ENCODE measurements at places on chromosomes 16 and 17. TPM values are rescaled to one million over a fixed set of nuclear protein-coding genes. Genes with fewer than 3 reads are reported as not detected.

The RAB40C gene
- 24.2 TPM for total RNA-seq

The CSH2 gene
- total RNA-seq = not detected

The DNAH9 gene
- 3.6 TPM for total RNA-seq

The CDC27 gene
- total RNA-seq = 47.4 TPM

The PRAC2 gene
- not detected for total RNA-seq

The TP53TG3C gene
- not detected for total RNA-seq

The NGFR gene
- total RNA-seq = 12.1 TPM

The ACSM5 gene
- total RNA-seq = 3.0 TPM

The CES5A gene
- not detected for total RNA-seq

The MARCHF10 gene
- total RNA-seq = 0.41 TPM

The ANKFN1 gene
- 1.5 TPM for total RNA-seq

The CCL7 gene
- not detected for total RNA-seq

The SECTM1 gene
- 3.6 TPM for total RNA-seq

The NTN3 gene
- total RNA-seq = 13.0 TPM

The ITGA2B gene
- 9.3 TPM for total RNA-seq

The FBXO39 gene
- not detected for total RNA-seq

The KRT38 gene
- not detected for total RNA-seq

The NEUROD2 gene
- not detected for total RNA-seq

The HOXB13 gene
- not detected for total RNA-seq

The ZMYND15 gene
- 0.99 TPM for total RNA-seq

The CCT6B gene
- total RNA-seq = 2.3 TPM

The UMOD gene
- 637 TPM for total RNA-seq

The PFN1 gene
- 419 TPM for total RNA-seq

The TRIM72 gene
- 13.8 TPM for total RNA-seq

The CCL18 gene
- total RNA-seq = not detected

The BCO1 gene
- 3.2 TPM for total RNA-seq

The TAT gene
- total RNA-seq = not detected

The VAT1L gene
- total RNA-seq = 2.5 TPM

The CCL1 gene
- total RNA-seq = not detected

The KRTAP4-1 gene
- total RNA-seq = not detected

The KRT20 gene
- total RNA-seq = 0.23 TPM

The RBBP6 gene
- total RNA-seq = 71.0 TPM

The CRISPLD2 gene
- total RNA-seq = 20.4 TPM

The AOC2 gene
- total RNA-seq = 1.6 TPM

The KRT32 gene
- not detected for total RNA-seq

The PSMD3 gene
- total RNA-seq = 79.1 TPM

The TTYH2 gene
- 35.6 TPM for total RNA-seq
